ENCODE measurements at places on chromosomes 13 and 19.

GRCh38 chr19:10389863-10390262 is 9.5 kb upstream of the TYK2 start:
- no peak for DNase-seq

DNA sequence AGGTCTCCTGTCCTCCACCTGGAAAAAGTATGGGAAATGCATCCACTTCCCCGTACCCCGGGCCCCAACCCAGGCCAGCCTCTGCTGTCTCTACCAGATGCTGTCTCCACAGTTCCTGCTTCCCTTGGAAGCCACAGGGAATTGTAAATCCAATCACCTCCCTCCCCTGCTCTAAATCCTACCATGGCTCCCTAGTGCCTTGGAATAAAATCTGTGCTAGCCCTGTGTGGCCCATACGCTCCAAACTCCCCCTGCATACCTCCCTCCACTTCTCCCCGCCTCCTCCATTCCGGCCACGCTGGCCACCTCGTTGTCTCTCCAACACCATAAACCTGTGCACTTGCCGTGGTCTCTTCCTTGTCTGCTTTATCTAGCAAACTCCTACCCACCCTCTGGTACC is 31.2 kb downstream of the UNC13A start:
- no peak for DNase-seq

GRCh38 chr13:66624302-66624701 is 605.8 kb downstream of the PCDH9 start:
- DNase-seq, result no peak

DNA sequence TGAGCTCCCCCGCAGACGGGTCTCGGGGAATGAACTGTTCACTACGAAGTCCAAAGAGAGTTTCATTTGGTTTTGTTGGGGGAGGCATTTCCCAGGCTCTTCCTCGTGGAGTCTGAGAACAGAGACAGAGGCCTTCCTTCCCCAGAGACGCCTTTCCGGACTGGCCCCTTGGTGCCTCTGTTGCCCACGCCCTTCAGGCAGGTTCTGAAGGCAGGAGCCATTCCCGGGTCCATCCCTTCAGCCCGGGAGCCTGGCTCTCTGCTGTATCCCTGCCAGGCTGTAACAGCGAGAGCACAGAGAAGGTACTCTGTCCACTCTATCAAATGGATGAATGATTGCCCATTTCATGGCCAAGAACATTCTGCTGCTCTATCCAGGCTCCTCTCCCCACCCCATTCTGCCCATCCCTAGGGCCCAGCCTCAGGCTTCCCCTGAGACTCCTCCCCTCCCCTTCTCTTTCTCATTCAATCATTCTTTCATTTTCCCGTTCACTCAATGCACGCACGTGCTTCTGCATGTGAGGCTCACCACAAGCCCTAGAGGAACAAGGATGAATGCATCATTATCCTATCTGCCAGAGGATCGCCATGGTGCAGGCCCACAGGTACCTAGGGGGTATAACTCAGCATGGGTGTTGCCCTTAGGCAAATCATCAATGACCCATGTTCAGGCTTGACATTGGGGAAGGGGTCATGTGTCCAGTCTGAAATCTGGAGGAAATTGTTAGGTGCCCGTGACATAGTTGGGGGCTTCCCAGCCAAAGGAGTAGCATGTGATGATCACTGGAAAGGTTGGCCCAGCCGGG is 298.6 kb downstream of the ZNF536 start:
- DNase-seq, result no peak

- DNase-seq, result no peak
These were observed 720.6 kb downstream of the EFNB2 start for GRCh38 chr13:105814902-105815250.

GRCh38 chr19:2888731-2889224 is 11.9 kb upstream of the ZNF57 start:
- peak; percentile 80 for DNase-seq

DNA sequence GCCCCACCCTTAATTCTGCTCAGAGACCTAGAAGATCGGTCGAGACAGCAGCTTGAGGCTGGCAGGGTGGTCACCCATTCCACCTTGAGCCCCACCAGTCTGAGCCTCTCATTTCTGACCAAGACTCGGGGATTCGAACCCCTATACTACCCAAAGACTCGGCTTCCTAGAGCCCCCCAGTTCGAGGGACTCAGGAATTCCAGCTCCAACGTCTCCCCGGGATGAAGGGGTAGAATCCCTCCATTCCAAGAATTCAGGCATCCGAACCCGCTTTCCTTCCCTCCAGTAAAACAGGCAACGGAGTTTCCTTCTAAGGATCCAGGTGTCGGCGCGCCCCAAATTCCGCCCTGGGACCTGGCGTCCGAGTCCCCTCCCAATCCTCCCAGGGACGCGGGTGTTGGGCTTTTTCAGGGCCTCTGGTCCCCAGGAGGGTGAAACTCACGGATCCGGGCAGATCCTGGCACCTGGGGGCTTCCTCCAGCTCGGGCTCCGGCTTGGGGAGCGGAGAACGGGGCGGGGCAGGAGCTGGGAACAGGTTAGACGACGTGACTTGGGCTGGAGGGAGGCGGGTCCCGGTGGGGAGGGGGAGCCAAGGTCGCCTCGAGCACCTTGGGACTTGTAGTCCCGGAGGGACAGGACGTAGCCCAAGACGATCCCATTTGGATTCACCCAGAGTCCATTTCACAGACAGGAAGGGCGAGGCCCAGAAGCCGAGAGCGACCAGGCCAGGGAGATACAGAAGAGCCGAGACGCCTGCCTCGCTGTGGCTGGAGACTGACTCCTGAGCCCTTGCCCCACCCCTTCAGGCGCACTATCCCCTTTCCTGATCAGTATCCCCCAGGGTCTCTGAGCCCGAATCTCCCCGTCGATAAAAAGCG is at the start of gene PPP1R13L:
Gene PPP1R13L (minus strand): TSS at position 513 of the 878 bp plus-strand sequence. CDS start 6,751 bp downstream, outside the sequence.
- peak; percentile 29 for DNase-seq

- DNase-seq, result no peak
These were observed 1.4 kb downstream of the CEACAM18 start for GRCh38 chr19:51479531-51480331.

All from stimulated activated naive B cell treated with anti-CD40 and anti-IgM and Interleukin-4, amounts not matched to agents 10 μg/mL and 1 μg/mL and 100 μg/mL, for 72 hours (primary cell).